ENCODE measurements at places on chromosomes 3 and 15. TPM values are rescaled to one million over a fixed set of nuclear protein-coding genes. Genes with fewer than 3 reads are reported as not detected.

- DNase-seq: no peak
Observed at GRCh38 chr3:5488771-5489170, 301.3 kb downstream of the EDEM1 start.

- no peak for DNase-seq
Observed at GRCh38 chr3:159877924-159878323, 110.7 kb upstream of the IL12A start.

DNA sequence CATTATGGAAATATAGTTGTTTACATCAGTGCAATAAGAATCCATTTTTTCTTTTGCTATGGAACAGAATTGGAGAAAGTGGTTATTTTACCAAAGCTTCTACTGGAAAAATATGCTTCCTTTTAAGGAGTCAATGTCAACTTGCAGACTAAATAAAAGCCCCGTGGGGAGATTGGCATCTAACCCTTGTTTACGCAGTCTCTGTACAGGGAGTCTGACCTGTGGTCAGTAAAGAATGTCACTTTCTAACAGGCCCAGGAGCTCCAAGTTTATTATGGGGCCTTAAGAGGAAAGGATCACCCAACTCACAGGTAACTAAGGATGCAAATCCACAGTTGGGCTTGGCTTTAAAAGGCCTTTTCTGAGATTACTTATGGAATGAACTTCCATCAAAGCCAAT lies 1751.2 kb downstream of the SI start:
- DNase-seq: no peak

GPR87 gene
- total RNA-seq: not detected

TRANK1 gene
- 120 TPM for total RNA-seq

DNA sequence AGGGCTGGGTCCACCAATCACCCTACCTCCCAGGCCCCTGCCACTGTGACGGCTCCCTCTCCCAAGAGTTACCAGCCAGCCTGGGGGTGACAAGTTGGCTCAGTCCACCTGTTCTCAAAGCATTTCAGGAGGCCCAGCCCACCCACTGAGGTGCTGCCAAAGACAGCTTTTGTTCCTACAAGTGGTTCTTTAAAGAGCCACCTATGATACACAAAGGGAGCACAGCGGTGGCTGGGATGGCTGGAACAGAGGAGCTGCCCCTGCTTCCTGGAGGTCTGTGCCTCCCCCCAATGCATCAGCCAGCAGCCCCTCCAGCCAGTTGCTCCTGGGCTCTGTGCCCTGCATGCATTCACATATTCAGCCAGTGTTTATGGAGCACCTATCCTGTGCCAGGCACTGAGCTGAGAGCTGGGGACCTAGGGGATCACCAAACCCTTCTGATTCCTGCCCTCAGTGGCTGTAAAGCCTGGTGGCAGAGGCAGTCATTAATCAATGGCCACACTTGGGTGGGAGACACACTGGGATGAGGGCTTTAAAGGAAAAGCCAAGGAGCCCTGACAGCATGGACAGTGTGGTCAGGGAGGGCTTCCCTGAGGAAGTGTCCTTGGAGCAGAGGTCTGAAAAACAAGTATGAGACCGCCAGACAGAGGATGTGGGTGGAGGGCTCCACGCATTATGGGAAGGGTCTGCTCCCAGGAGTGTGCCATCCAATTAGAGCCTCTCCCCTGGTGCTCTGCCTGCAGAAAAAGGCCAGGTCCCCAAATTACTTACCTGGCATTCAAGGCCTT lies 107.1 kb upstream of the LINGO1 start:
- no peak for DNase-seq

DNA sequence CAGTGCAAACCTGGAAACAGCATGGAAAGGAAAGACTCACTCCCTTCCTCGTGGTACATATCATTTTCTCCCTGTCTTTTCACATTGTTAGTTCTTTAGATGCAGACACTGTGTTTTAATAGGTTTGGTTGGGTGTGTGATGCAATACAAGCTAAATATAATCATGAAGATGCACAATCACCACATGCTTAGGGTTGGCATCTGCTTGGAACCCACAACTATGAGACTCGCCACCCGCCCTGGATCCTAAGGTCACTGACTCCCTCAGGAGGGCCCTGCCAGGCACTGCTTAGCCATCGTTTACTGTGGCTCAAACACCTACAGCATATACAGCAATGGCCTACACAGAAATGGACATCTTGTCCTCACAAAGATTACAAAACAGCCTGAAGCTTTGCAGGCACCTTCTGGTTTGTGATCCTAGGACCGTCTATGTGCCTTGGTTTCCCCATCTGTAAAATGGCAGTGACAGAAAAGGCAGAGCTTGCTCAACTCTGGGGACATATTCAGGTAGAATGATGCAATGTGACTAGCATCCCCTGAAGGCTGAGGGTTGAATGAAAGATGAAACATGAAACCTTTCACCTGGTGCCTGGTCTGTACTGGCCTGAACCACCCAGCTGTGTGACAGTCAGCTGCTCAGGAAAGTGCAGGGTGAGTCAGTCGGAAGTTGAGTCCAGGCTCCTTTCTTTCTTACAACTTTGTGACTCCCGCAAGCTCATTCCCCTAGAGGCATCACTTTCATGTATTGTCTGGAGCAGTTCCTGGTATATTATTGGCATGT lies 123.6 kb upstream of the PFN2 start:
- DNase-seq: no peak

TLR9 gene
- total RNA-seq: not detected

DNA sequence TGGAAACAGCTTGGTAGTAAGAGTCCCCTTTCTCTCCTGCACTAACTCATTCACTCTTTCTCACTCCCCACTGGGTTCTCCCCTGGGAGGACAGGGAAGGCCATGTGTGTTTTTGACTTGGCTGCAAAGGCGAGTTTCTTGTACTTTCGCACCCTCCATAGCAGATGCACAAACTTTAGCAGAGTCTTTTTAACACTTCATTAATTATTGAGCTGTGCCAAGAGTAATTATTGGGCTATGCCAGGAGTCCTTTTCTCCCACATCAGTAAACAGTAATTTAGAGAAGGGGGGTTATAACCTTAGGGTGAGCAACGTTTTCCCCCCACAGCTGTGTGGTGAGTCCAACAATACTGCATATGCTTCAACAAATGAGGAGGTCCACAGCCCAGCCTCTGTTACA lies 224.4 kb upstream of the ATP11B start:
- DNase-seq: no peak

GOLGA8H gene
- total RNA-seq: not detected

GRCh38 chr3:73399106-73399505 lies 225.6 kb downstream of the PDZRN3 start:
- DNase-seq: no peak

DNA sequence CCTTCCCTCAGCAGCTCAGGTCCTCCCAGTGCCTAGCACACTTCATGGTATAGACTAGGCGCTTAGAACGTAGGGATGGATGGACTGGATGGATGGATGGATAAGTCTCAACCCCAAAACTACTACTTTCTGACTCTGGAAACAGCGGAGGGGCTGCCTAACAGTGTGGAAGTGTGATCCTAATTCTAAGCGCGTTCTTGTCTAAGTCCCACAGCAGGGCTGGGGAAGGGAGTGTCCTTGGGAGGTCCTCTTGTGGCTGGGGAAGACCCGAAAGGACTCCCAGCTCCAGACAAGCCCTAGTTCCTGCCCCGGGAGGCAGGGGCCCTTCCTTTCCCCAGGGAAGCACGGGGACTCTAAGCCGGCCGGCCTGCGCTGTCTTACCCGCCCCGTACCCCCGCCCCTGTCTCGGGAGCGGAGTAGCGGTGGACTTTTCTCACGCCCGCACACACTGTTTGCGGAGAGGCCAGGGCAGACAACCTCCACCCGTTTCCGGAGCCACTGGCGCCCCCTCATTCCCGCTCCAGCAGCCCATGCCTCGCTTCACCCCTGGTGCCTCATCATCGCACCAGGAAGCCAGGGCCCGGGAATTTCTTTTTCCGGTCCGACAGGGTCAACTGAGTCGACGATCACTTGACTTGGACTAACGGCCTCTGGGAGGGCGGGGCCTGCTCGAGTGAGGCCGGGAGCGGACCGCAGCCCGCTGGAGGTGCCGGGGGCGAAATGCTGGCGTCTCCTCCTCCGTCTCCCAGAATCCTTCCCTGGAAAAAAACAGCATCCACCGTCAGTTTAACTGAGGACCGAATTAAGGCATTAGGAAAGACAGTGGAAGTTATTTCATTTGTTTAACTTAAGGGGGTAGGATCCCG lies 133.3 kb downstream of the TBC1D2B start:
- DNase-seq: peak; percentile 88

DNA sequence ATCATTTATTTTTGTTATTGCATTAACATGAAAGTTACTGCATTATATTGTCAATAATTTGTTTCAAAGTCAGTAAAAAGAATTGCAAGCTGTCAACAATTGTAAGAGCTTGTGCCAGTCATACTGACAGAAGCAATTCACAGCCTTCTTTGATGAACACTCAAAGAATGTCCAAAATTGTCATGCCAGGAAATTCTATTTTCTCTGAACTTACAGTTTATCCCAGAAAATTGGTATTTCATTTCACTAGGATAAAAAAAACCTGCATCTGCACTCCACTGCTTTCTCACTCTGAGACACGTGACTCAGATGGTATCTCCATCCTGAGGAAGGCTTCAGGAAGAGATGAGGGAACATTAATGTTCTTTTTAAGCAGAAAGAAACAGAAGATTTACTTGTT lies 332.6 kb upstream of the CCDC54 start:
- DNase-seq: no peak

GRCh38 chr3:17828388-17828787 lies 86.0 kb upstream of the TBC1D5 start:
- DNase-seq: no peak

DNA sequence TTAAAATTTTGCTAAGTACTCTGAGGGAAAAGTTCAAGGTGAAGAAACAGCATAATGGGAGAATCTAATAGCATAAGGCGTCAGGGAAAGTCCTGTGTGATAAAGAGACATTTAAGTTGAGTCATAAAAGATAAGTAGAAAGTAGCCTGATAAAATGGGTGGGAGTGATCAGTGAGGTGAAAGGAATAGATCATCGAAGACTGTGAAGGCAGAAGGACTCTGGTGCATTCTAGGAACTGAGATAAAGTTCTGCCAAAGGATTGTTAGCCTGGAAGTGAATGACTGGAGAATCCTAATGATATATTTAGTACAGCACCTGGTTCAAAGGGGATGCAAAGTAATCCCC lies 149.9 kb downstream of the CFAP20DC start:
- DNase-seq: no peak

GRCh38 chr15:67042551-67043142 lies 22.8 kb upstream of the SMAD3 start:
- no peak for DNase-seq

DNA sequence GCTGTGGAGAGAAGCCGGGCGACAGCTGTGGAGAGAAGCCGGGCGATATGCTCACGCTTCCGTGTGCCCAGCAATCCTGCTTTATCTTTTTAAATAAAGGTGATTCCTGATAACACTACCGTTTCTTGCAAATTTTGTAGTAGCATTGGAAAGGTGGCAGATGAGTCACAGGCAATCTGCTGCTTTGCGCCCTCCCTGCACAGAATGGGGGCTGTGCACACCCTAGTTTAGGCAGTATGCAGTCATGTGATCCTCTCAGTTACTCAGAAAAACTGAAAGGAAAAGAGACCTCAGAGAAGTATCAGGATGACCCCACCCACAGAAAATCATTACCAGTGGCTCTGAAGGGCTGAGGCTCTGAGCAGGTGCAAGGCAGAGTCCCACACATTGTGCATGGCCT lies 24.9 kb upstream of the TMCC1 start:
- no peak for DNase-seq

DNA sequence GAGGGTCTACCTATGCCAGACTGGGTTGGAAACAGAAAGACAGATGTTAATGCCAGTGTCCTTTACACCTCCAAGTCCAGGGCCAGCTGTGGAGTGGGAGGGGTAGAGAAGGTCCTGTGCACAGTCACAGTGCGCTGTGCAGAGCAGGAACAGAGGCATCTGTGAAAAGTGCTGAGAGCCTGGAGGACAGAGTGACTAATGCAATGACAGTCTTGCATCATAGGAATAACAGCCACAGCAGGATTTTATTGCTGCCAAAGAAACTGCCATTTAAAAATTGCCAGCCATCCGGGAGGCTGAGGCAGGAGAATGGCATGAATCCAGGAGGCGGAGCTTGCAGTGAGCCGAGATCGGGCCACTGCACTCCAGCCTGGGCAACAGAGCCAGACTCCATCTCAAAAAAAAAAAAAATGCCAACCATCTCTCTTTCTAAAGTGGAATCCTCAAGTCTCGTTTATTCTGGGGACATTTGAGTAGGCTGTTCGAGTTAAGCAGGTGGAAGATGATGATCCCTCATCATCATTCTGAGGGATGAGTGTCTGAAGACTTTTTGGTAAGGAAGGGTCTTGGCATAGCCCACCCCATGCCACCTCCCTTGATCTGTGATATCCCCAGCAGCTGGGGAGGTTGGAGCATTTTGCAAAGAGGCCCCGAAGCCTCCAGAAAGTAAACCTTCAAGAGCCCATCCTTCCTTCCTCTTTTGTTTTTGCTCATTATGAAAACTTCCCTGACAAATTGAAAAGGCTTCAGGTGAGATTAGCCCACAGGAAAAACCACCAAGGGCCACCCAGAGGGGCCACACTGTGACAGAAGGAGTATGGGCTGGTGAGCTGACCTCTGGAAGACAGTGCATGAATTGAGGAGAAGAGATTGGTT lies 7.7 kb downstream of the CCR2 start:
- no peak for DNase-seq

DNA sequence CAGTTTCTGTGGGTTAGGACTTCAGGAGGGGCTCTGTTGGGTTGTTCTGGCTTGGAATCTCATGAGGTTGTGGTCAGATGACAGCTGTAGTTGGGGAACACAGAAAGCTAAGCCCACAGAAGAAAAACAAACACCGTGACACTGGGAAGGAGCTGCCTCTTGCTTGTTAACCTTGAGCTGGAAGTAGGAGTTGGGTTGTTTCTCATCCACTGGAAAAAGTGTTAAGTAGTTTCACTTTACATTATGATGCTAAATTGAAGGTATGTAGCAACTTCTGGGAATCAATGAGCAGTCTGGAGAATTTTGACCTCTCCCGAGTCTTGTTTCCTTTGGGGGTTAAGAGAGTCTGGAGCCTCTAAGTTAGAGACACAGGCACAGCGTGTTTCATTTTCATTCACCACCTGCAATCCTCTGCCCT lies 20.4 kb downstream of the HACD3 start:
- no peak for DNase-seq

- DNase-seq: no peak
Observed at GRCh38 chr3:153319705-153320554, 157.9 kb downstream of the RAP2B start.

TRPM1 gene
- not detected for total RNA-seq

GRCh38 chr3:175818811-175819464 lies 959.8 kb downstream of the NAALADL2 start:
- no peak for DNase-seq

- DNase-seq: no peak
Observed at GRCh38 chr15:46442901-46443590, 808.2 kb downstream of the SQOR start.

ACTC1 gene
- total RNA-seq: 0.41 TPM

DNA sequence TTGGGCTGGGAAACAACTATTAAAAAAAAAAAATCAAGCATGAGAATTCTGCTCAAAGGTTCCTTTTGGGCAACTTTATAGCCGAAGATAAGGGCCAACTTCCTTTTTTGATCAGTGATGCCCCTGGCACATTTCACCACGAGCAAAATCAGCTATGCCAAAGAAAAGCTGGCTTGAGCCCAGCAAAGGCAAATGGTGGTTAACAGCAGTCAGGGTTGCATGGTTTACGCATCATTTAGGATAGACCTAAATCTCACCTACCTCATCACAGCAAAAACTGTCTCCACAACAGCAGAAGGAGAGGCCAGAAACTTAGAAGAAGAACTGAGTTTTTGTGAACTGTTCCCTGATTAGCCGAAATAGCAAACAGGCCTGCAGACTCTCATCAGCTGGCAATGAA lies 220.1 kb upstream of the CDIN1 start:
- DNase-seq: no peak

GRCh38 chr3:113623324-113623723 lies 73.1 kb downstream of the USF3 start:
- no peak for DNase-seq

IQCH gene
- total RNA-seq: 5.2 TPM
